ENCODE measurements at places on chromosomes 16 and 17. TPM values are rescaled to one million over a fixed set of nuclear protein-coding genes. Genes with fewer than 3 reads are reported as not detected.

CDH8 gene
- 14.7 TPM for total RNA-seq

TERB1 gene
- total RNA-seq: not detected

HBA2 gene
- 1.2 TPM for total RNA-seq

CBX8 gene
- total RNA-seq: 5.4 TPM

ALOX12 gene
- 1.5 TPM for total RNA-seq

DNA sequence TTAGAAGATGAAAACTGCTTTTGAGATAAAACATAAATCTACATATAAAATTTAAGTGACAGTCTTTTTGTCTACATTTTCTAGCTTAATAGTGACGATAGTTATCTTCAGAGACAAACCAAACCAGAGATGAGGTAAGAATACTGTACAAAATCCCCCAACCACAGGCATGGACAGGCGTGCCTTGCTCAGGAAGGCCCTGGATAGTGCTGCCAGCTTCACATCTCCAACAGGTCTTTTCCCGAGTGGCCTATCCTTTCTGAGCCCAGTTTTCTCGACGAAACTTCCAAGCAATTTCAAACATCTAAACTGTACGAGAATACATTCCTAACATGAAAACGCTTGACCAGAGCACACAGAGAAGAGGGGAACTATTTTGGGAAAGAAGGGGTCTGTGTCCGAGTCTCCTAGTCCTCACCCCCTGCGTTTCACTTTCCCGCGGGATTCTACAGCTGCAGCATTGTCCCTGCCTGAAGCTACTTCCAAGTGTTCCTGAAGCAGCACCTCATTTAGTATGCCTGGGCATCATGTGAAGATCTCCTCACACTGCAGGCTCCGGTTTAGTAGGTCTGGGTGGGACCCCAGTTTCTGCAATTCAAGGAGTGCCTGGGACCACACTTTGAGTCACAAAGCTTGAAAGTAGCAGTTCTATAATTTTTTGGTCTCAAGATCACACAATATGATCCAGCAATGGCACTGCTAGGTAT lies 37.8 kb downstream of the GNA13 start:
- DNase-seq: no peak
- H3K4me1 ChIP-seq: no peaks in the 10 kb centered on the region
- peaks cover 59% of the 10 kb centered on the region for H3K36me3 ChIP-seq
- H3K4me3 ChIP-seq: no peak overlapping the region

- H3K4me3 ChIP-seq: no peak overlapping the region
- no peak for DNase-seq
- no peak overlapping the region for H3K27ac ChIP-seq
- H3K27me3 ChIP-seq: peaks cover 2% of the 10 kb centered on the region
These were observed 399.4 kb downstream of the NPIPA7 start for GRCh38 chr16:16778332-16778731.

- DNase-seq: peak; percentile 61
- H3K27ac ChIP-seq: no peak overlapping the region
- H3K4me1 ChIP-seq: peaks cover 6% of the 10 kb centered on the region
- no peak overlapping the region for H3K4me3 ChIP-seq
- no peaks in the 10 kb centered on the region for H3K36me3 ChIP-seq
These were observed 361.2 kb downstream of the TMEM114 start for GRCh38 chr16:8229011-8229520.

DNA sequence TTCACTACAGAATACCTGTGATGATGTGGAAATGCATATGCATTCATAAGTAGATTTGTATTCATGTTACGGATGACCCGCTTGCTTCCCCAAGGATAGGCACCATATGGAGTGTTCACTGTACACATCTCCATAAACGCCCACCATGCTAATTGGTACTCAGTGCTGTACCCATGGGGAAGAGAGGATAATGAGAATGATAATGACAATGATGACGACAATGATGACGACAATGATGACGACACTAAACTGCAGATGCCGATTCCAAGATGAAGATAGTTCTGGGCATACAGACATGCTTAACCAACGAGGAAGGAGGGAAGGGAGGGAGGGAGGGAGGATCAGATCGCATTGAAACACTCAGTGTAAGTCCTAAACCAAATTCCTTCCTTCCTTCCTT lies 26.5 kb upstream of the ZFHX3 start:
- H3K27ac ChIP-seq: no peak overlapping the region
- peaks cover 63% of the 10 kb centered on the region for H3K27me3 ChIP-seq
- no peaks in the 10 kb centered on the region for H3K36me3 ChIP-seq
- no peak overlapping the region for H3K4me3 ChIP-seq
- peaks cover 3% of the 10 kb centered on the region for H3K4me1 ChIP-seq

- H3K36me3 ChIP-seq: no peaks in the 10 kb centered on the region
- no peak overlapping the region for H3K27ac ChIP-seq
- no peak for DNase-seq
- H3K4me3 ChIP-seq: no peak overlapping the region
- H3K27me3 ChIP-seq: no peaks in the 10 kb centered on the region
These were observed 33.8 kb downstream of the CACNA1G start for GRCh38 chr17:50594128-50594823.

GRCh38 chr17:21387616-21388015 lies 11.5 kb downstream of the KCNJ12 start:
- no peaks in the 10 kb centered on the region for H3K4me1 ChIP-seq
- no peak overlapping the region for H3K27ac ChIP-seq
- DNase-seq: no peak

DNA sequence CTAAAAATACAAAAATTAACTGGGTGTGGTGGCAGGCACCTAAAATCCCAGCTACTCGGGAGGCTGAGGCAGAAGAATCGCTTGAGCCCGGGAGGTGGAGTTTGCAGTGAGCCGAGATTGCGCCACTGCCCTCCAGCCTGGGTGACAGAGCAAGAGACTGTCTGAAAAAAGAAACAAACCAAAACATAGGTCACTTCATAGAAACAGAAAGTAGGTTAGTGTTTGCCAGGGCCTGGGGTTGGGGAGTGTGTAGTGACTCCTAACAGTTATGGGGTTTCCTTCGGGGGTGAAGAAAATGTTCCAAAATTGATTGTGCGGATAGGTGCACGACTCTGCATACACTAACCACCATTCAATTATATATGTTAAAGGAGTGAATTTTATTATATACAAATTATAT lies 59.2 kb downstream of the ATP2C2 start:
- H3K27me3 ChIP-seq: peaks cover 37% of the 10 kb centered on the region
- no peaks in the 10 kb centered on the region for H3K36me3 ChIP-seq

DNA sequence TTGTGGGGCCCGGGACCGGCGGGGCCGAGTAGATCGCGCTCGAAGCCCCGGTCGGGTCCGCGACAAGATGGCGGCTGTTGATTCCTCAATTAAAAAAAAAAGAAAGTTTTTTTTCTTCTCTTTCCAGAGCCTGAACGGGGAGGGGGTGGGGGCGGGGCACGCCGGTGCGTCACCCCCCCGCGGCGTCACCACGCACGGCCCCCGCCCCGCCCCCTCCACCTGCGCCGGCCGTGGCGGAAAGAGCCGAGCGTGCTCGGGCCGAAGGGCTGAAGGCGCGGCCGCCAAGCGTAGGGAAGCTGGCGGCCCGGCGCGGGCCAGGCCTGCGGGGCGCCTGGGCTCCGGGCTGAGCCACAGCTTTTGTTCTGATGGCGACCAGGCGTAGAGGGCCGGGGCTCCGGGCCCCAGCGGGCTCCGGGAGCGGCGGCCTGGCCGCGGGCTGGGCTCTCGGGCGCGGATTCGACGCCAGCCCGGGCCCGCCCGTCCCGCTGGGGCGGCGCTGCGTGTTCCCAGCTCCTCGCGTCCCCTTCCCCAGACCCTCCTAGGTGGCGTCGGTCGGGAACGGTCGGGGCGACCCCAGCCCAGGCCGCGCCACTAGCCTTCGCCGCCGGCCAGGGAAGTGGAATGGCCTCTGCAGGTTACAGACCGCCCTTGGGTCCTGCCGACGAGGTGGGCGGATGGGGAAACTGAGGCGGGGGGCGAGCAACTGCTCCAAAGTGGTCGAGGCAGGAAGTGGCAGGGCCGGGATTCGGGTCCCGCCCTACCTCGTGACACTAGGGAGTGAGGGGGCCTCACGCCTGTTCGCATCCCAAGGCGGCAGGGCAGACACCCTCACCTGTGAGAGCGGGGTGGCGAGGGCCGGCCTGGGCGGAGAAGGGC lies at the start of gene CREBBP:
Gene CREBBP (minus strand): TSS at position 91 of the 876 bp plus-strand sequence. CDS start 797 bp downstream, outside the sequence.
- peak; percentile 95 for DNase-seq
- H3K36me3 ChIP-seq: peaks cover 6% of the 10 kb centered on the region
- peak within 1 kb of the TSS; percentile 79 for H3K27ac ChIP-seq
- H3K4me3 ChIP-seq: peak within 1 kb of the TSS; percentile 88
- H3K4me1 ChIP-seq: no peaks in the 10 kb centered on the region

GRCh38 chr16:72664509-72665408 lies 383.2 kb downstream of the ZFHX3 start:
- H3K27ac ChIP-seq: peak overlapping the region; percentile 93
- peak; percentile 98 for DNase-seq
- no peaks in the 10 kb centered on the region for H3K4me1 ChIP-seq
- peak overlapping the region; percentile 95 for H3K4me3 ChIP-seq

GRCh38 chr17:3961564-3962047 lies 2.6 kb downstream of the ATP2A3 start:
- H3K4me1 ChIP-seq: no peaks in the 10 kb centered on the region
- H3K27ac ChIP-seq: no peak overlapping the region
- H3K27me3 ChIP-seq: peaks cover 51% of the 10 kb centered on the region
- no peak for DNase-seq
- no peak overlapping the region for H3K4me3 ChIP-seq

DNA sequence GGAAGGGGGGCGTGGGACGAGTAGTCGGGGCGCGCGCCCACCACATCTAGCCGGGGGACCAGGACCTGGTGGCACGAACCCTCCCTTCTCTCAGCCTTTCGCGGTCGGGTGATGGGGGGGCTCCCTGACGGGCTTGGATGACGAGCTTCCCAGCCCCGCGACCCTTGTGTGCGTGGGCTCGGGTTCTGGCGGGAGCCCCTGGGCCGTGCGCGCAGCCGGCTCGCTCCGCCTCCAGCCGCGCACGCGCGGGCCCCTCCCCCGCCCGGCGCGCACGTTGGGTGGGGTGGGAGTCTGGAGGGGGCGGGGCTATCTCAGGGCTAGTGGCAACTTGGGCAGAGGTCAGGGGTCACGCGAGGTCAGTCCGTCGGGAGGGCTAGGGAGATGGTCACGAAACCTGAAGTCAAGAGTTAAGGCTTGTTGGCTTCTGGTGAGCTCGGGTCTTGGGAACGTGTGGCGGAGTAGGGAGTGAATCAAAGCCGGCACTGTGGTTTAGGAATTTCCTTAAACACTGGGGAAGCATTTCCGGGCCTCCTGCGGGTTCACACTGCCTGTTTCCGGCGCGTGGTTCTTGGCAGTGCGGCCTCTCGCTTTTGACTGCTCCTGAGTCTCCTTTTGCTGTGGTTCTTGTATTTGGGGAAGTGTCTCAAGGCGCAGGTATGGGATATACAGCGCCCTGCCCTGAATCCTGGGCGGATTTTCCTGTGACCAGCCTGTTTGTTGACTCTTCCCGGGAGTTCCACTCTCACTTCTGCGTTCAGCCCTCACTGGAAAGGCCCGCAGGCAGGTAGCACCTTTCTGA lies at the start of gene SRCAP:
Gene SRCAP (plus strand): TSS at position 356 of the 799 bp plus-strand sequence. CDS start 1,654 bp downstream, outside the sequence.
- peak; percentile 94 for DNase-seq
- peaks cover 9% of the 10 kb centered on the region for H3K27me3 ChIP-seq
- peaks cover 33% of the 10 kb centered on the region for H3K36me3 ChIP-seq
- H3K27ac ChIP-seq: peak within 1 kb of the TSS; percentile 100

DNA sequence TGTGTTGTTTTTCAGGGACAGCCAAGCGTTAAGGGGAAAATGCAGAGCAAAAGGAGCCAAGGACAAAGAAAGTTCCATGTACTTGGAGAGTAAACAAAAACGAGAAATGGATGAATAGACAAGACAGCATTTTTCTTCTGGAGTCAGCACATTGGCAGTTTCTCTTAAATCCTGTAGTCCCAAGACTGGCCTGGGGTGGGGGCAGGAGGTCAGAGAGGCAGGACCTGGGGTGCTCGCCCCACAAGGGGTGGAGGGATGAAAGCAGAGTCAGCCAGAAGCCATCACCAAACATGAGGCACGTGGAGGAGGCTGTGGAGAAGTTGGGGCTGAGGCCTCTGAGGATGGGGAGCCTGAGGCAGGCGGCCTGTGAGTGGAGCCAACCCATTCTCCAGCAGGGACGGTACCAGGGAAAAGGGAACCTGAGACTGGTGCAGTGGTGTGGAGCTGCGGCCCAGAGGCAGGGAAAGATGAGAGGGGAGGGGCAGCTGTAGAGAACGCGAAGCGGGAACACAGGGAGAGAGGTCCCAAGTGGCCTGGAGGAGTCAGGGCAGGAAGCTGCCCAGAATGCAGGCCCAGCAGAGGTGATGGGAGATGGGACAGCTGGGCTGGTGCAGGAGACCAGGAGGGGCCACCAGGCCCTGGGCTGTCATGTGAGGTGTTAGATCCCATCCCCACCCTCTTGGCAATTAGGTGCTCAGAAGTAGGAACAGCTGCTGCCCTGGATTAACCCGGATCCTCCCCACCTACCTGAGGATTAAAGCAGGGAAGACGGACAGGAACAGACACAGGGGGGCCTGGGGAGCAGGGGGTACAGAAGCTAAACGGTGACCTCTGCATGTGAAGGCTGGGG lies 3.3 kb downstream of the TLCD3B start:
- H3K4me3 ChIP-seq: no peak overlapping the region
- H3K27ac ChIP-seq: no peak overlapping the region
- no peaks in the 10 kb centered on the region for H3K36me3 ChIP-seq
- peaks cover 14% of the 10 kb centered on the region for H3K27me3 ChIP-seq
- H3K4me1 ChIP-seq: no peaks in the 10 kb centered on the region

- H3K4me1 ChIP-seq: peaks cover 6% of the 10 kb centered on the region
- peaks cover 5% of the 10 kb centered on the region for H3K27me3 ChIP-seq
- no peak overlapping the region for H3K27ac ChIP-seq
- DNase-seq: no peak
These were observed 4.0 kb downstream of the PRKCA start for GRCh38 chr17:66306446-66306845.

DNA sequence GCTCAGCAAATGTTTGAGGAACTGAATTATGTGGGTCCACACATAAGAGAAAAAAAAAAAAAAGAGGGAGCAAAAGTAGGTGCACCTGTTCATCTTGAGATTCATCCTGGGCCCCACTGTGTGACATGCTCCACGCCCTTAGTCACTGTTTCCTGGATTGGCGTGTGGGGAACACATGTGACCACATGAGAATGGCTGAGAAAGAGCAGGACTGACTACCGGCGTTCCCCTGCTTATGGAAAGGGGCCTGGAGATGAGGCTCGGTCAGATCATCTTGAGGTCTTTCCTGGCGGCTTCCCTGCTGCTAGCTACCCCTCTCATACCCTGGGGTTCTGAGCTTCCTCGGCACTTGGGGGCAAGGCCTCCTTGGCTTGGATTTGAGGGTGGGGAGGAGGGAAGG lies 3.9 kb downstream of the DEXI start:
- peaks cover 14% of the 10 kb centered on the region for H3K4me1 ChIP-seq
- no peak for DNase-seq
- peaks cover 14% of the 10 kb centered on the region for H3K36me3 ChIP-seq
- H3K27ac ChIP-seq: no peak overlapping the region

DNA sequence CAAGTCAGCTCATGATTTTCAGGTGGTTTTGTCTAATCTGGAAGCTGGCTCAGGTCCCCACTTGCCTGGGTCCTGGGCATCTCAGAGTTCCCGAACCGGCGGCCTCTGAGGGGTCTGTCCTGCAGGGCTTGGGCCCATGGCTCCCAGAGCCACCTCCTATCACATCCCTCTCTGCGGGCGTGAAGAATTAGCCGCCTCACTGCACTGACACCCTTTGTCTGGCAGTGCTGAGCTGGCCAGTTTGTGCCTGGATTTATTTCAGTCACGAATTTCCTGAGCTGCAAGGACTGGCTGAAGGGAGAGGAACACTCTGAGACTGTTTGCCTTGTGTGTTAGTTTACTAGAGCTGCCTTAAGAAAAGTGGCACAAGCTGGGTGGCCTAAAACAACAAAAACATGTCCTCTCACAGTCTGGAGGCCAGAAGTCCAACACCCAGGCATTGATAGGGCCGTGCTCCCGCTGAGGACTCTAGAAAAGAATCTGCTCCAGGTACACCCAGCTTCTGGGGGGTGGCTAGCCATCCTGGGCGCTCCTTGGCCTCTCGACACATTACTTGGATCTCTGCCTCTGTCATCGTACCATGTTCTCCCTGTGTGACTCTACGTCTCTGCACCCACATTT lies 217.5 kb upstream of the DYNLRB2 start:
- H3K4me1 ChIP-seq: peaks cover 12% of the 10 kb centered on the region
- H3K36me3 ChIP-seq: no peaks in the 10 kb centered on the region
- H3K4me3 ChIP-seq: no peak overlapping the region
- DNase-seq: peak; percentile 64

All from endodermal cell (in vitro differentiated cells).